Activated CD4-positive, alpha-beta memory T cell treated with anti-CD3 and anti-CD28 coated beads, Interleukin-2, amount 10 ng/mL, durations not matched to agents 7 days and 5 days (primary cell): ENCODE measurements at places on chromosomes 3 and 15.

DNA sequence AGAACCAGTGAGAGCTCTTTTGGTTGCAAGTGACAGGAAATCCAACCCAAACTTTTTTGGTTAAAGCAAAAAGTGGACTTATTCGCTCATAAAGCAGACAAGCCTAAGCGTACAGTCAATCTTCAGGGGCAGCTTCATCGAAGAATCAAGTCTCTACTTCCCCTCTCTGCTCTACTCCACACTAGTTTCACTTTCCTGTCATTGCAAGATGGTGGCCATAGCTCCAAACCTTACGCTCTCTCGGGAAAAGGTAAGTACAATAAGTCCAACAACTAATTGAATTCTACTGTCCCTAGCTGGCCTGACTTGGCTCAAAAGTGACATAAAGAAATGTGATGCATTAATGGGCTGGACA lies 24.9 kb upstream of the ZNF710 start:
- no peak for DNase-seq

DNA sequence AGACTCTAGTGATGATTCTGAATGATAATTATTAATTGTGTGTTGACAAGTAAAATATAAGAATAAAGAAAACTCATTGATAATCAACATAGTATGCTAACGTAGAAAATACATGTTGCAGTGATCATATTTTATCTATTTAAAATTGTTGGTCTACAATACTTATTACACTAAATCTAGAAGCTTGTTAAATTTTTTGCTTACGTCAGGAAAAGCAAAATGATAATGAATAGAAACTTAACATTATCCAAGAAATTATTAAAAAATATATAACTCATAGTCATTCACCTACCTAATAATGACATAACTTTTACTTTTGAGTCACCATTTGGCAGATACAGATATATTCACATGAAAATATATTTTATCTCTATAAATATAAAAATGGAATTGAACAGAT lies 984.1 kb downstream of the PLOD2 start:
- no peak for DNase-seq

- DNase-seq, result no peak
Measured at GRCh38 chr3:79602385-79602784, 165.4 kb downstream of the ROBO1 start.

DNA sequence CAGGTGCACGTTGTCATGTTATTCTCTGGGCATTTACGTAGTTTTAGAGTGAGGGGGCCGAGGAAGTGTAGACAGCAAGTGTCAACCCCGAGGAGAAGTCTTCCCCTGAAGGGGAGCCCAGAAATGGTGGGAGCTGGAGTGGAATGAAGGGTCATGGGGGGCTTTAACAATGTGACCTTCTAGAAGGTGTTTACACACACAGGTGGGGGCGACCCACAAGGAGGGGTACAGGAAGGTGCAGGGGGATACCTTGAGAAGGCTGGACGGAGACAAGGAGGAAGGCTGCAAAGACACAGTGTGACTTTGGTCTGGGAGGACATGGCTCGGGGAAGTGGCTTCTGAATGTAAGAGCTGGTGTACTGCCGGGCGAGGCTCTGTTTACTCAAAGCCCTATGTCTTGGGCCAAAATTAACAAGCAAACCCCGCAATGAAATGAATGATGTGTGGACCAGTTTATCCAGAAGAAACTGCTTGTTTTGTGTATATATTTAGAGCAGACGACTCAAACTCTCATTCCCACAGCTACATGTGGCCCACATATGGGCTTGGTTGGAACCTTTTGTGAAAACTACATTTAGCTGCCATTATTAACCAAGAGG lies 18.7 kb downstream of the TRPM1 start:
- no peak for DNase-seq

DNA sequence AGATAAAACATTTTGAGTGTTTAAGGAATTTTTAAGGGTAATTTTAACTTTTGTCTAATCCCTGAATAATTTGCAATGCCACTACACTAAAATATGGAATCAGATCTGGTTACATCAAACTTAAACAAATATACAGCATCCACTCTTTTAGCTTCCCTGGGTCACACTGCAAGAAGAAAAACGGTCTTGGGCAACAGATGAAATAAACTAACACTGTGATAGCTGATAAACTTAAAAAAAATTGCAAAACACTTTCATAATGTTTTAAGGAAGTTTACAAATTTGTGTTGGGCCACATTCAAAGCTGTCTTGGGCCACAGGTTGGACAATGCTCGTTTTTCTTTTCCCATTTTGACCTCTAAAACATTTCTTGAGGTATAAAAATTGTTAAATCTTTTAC lies 34.3 kb downstream of the CCDC66 start:
- no peak for DNase-seq

DNA sequence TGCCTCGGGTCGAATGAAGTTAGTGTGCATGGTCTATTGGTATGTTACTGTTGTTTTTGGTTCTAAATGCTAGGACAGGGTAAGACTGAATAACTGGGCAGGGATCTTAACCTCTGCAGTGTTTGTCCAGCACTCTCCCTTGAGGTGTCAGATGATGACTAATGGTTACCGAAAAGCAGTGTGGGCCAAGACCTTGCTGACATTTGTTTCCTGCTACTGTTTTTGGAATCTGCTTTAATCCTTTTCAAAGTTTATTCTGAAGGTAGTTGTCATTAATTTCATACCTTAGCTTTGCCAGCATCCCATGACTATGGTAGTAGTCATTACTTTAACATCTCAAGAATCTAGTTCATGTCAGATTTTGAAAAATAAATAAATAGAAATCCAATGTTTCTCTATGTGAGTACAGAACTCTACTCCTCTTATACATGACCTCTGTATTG lies 117.0 kb downstream of the P3H2 start:
- no peak for DNase-seq
